Effector memory CD4-positive, alpha-beta T cell (primary cell): ENCODE measurements at places on chromosomes 1 and 21.
A peak's percentile ranks its signal among the peaks of the same experiment; 100 is the strongest.

GRCh38 chr1:100344774-100345173 lies 7.5 kb upstream of the CDC14A start:
- H3K27me3 ChIP-seq = no peaks in the 10 kb centered on the region
- H3K4me3 ChIP-seq = no peak overlapping the region
- DNase-seq = no peak

DNA sequence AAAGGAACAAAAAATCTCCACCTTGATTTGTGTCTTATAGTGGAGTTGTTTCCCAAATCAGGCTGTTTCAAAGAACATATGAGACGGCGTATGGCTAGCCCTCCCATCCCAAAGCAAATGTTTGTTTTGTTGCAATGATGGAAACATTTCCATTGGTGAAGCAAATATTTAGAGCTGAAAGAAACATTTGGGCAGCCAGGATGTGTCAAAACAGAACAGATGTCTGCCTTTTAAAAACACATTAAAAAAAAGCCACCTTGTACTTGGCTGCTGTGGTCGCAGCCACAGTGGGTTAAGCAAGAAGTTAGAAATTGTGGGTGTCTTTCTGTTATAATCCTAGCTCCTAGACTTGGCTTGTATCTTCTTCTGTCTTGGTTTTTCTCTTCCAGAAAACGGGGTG lies 116.3 kb downstream of the PEX14 start:
- no peaks in the 10 kb centered on the region for H3K36me3 ChIP-seq
- no peaks in the 10 kb centered on the region for H3K4me1 ChIP-seq
- no peak overlapping the region for H3K4me3 ChIP-seq
- no peaks in the 10 kb centered on the region for H3K27me3 ChIP-seq
- no peak for DNase-seq

DNA sequence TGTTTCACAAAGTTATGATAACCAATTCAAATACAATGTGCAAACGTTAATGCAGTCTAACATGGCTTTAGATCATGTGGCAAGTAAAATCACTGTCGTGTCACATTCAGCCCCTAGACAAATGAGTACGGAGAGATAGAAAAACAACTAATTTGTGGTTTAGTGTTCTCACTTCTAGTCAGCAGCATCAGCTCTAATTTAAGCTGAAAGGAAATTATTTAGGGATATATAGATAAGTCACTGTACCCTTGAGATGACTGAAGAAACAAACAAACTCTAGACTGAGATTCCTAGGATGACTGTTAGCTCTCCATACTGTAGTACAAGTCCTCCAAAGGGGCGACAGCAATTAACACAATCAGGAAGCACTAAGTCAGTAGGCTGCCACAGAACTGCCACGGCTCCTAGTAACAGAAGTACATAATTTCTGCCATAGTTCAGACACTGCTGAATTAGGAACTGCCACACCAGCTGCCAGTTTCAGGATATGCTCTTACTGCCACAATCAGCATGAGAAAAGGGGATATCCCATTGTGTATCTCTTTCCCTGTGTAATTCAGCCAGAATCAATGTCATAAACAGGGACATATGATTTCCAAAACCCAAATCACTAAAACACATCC lies 150.4 kb upstream of the NEGR1 start:
- no peak overlapping the region for H3K27ac ChIP-seq
- no peaks in the 10 kb centered on the region for H3K4me1 ChIP-seq
- no peak for DNase-seq
- no peaks in the 10 kb centered on the region for H3K27me3 ChIP-seq
- H3K4me3 ChIP-seq = no peak overlapping the region

DNA sequence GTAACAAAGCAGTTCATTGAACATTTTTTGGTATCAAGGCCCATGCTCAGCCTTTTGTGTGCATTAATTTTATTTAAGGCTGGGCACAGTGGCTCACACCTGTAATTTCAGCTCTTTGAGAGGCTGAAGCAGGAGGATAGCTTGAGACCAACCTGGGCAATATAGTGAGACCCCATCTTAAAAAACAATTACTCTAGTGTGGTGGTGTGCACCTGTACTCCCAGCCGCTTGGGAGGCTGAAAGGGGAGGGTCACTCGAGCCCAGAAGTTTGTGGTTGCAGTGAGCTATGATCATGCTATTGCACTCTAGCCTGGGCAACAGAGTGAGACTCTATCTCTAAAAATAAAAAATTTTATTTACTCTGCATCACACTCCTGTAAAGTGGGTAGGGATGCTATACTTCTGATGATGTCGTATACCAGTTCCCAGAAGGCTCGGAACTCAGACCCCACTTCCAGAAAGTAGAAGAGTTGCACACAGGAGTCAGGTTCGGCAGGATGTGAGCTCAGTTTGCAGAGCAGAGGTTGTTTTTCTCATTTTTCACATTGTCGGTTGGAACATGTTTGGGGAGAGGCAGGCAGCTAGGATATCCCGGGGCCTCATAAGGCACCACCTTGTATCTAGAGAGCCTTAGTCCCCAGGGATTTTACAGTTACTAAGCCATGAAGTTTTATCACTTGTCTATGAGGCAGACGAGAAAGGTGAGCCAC lies 144.6 kb downstream of the GALNT2 start:
- no peak overlapping the region for H3K4me3 ChIP-seq
- H3K36me3 ChIP-seq = no peaks in the 10 kb centered on the region
- no peak overlapping the region for H3K27ac ChIP-seq

DNA sequence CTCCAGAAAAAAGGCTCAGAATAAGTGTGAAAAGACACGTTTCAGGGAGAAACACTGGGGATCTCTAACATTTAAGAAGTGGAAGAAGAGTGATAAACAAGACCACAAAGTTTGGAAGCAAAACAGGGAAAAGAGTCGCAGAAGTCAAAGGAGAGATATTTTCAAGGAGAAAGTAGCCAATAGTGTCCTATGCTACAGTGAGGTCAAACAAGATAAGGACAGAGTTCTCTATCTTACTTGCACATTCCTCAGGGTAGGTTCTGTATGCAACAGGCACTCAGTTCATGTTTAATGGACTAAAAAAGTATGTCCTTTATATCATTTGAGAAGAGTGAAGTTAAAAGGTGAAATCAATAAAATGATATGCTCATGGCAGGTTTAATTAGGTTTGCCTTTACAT lies 13.8 kb upstream of the EDEM3 start:
- DNase-seq = no peak
- H3K4me3 ChIP-seq = no peak overlapping the region
- no peaks in the 10 kb centered on the region for H3K4me1 ChIP-seq
- H3K27me3 ChIP-seq = no peaks in the 10 kb centered on the region
- H3K36me3 ChIP-seq = no peaks in the 10 kb centered on the region

- DNase-seq = no peak
- H3K27ac ChIP-seq = no peak overlapping the region
- no peaks in the 10 kb centered on the region for H3K36me3 ChIP-seq
Observed at GRCh38 chr1:178126741-178127185, 32.9 kb downstream of the RASAL2 start.

- DNase-seq = no peak
- no peak overlapping the region for H3K27ac ChIP-seq
- H3K4me1 ChIP-seq = no peaks in the 10 kb centered on the region
- H3K27me3 ChIP-seq = no peaks in the 10 kb centered on the region
- H3K4me3 ChIP-seq = no peak overlapping the region
Observed at GRCh38 chr21:32211306-32211705, 67.5 kb downstream of the MIS18A start.

DNA sequence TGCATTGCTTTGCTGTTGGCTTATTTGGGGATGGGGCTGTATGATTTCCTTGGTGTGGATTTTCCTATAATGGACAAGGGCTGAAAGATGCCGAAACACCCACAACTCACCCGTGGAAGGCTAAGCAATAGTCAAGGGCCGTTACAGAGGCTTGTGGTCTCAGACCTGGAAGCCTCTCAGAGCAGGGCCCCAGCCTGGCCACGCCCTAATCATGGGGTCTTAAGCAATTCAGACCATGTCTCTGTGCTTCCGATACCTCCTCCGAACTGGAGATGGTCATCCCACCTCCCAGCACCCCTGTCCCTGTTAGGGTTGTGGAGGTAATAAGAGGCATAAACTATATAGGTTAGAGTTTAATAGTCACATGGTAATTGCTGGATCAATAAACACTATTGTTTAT lies 3.4 kb downstream of the ABCG1 start:
- no peak overlapping the region for H3K27ac ChIP-seq
- H3K36me3 ChIP-seq = peaks cover 14% of the 10 kb centered on the region
- no peaks in the 10 kb centered on the region for H3K27me3 ChIP-seq
- peaks cover 22% of the 10 kb centered on the region for H3K4me1 ChIP-seq
- DNase-seq = no peak

GRCh38 chr1:76868154-76868882 lies 1.0 kb downstream of the ST6GALNAC5 start:
- no peaks in the 10 kb centered on the region for H3K36me3 ChIP-seq
- H3K4me1 ChIP-seq = peaks cover 3% of the 10 kb centered on the region
- H3K4me3 ChIP-seq = peak overlapping the region; percentile 33
- DNase-seq = no peak
- H3K27me3 ChIP-seq = peaks cover 21% of the 10 kb centered on the region
- H3K27ac ChIP-seq = no peak overlapping the region

DNA sequence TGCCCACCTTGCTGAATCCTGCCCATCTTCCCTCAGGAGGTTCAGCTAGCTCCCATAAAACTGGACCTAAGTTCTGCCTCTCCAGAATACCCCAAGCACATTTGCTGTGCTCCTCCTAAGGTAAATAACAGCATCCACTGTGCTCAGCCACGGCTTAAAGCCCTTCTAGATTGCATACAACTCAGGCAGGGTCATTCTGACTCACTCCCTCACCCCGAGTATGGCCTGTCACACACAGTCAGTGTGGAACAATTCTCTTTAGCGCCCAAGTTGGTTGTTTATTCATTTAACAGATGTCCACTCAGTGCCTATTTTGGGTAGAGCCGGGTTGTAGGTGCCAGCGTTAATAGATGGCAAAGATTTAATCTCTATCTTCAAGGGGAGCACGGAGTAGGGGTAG lies 147.5 kb upstream of the EDN2 start:
- no peaks in the 10 kb centered on the region for H3K4me1 ChIP-seq
- no peak overlapping the region for H3K4me3 ChIP-seq
- no peak for DNase-seq
- H3K27me3 ChIP-seq = no peaks in the 10 kb centered on the region

- no peaks in the 10 kb centered on the region for H3K36me3 ChIP-seq
- DNase-seq = no peak
- H3K27me3 ChIP-seq = no peaks in the 10 kb centered on the region
- H3K27ac ChIP-seq = no peak overlapping the region
- H3K4me3 ChIP-seq = no peak overlapping the region
Observed at GRCh38 chr1:154773551-154773950, 96.5 kb downstream of the KCNN3 start.

- H3K27ac ChIP-seq = no peak overlapping the region
- H3K27me3 ChIP-seq = no peaks in the 10 kb centered on the region
- no peak for DNase-seq
Observed at GRCh38 chr1:215181518-215181917, 99.0 kb downstream of the KCNK2 start.

DNA sequence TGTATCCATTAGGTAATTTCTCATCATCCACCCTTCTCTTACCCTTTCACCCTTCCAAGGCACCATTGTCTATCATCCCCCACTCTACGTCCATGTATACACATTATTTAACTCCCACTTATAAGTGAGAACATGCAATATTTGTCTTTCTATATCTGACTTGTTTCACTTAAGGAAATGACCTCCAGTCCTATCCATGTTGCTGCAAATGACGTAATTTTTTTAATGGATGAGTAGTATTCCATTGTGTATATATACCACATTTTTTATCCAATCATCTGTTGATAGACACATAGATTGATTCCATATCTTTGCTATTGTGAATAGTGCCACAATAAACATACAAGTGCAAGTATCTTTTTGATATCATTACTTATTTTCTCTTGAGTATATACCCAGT lies 322.9 kb upstream of the CXADR start:
- H3K36me3 ChIP-seq = no peaks in the 10 kb centered on the region
- no peak for DNase-seq
- no peak overlapping the region for H3K27ac ChIP-seq
- H3K4me1 ChIP-seq = no peaks in the 10 kb centered on the region

- DNase-seq = no peak
- H3K27me3 ChIP-seq = no peaks in the 10 kb centered on the region
- H3K4me3 ChIP-seq = no peak overlapping the region
- H3K36me3 ChIP-seq = no peaks in the 10 kb centered on the region
Observed at GRCh38 chr1:47875831-47876586, 121.2 kb downstream of the TRABD2B start.

DNA sequence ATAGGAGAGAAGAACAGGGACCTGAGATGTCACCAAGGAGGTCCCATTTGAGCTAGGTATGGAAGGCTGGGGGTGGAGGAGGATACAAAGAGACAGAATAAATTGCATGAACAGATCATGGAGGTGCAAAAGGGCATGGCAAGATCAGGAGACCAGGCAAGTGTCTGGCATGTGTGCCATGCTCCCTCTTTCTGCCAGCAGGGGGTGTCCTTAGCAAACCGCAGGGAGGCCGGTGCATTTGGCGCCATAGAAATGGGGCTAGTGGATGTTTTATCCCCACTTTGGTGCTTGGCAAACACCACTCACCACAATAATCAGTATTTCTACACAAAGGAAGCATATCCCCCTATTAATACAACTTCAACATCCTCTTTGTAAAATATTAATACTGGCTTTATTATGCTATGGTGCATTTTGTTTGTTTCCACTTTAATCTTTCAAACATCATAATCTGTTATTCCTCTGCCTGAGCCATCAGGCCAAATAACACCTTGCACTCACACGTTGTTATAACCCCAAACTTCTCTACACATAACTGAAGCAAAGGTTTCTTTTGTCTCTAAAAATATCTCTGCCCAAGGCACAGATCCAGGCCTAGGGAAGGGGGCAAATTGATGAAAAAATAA lies 25.9 kb downstream of the S100A6 start:
- no peaks in the 10 kb centered on the region for H3K27me3 ChIP-seq
- H3K36me3 ChIP-seq = no peaks in the 10 kb centered on the region
- no peaks in the 10 kb centered on the region for H3K4me1 ChIP-seq
- H3K4me3 ChIP-seq = no peak overlapping the region
- no peak overlapping the region for H3K27ac ChIP-seq

GRCh38 chr1:113777561-113777960 lies 18.3 kb upstream of the PHTF1 start:
- no peak overlapping the region for H3K27ac ChIP-seq
- DNase-seq = no peak
- no peaks in the 10 kb centered on the region for H3K27me3 ChIP-seq
- peaks cover 11% of the 10 kb centered on the region for H3K36me3 ChIP-seq
- H3K4me3 ChIP-seq = no peak overlapping the region
- H3K4me1 ChIP-seq = peaks cover 32% of the 10 kb centered on the region

GRCh38 chr1:220389634-220390033 lies 117.4 kb upstream of the RAB3GAP2 start:
- H3K4me1 ChIP-seq = no peaks in the 10 kb centered on the region
- no peaks in the 10 kb centered on the region for H3K36me3 ChIP-seq
- DNase-seq = no peak
- peaks cover 3% of the 10 kb centered on the region for H3K27me3 ChIP-seq
